IMR-90 (cell line): ENCODE measurements at places on chromosomes 1 and 21. TPM values are rescaled to one million over a fixed set of nuclear protein-coding genes. Genes with fewer than 3 reads are reported as not detected.

GRCh38 chr1:228256626-228257375 lies 49.0 kb downstream of the OBSCN start:
- no peak for DNase-seq

GRCh38 chr1:22801761-22802160 lies 91.1 kb downstream of the EPHB2 start:
- no peak for DNase-seq

GRCh38 chr1:110749960-110750359 lies 75.2 kb upstream of the KCNA3 start:
- DNase-seq = no peak

GRCh38 chr1:161805399-161806197 lies 39.5 kb downstream of the ATF6 start:
- no peak for DNase-seq

DNA sequence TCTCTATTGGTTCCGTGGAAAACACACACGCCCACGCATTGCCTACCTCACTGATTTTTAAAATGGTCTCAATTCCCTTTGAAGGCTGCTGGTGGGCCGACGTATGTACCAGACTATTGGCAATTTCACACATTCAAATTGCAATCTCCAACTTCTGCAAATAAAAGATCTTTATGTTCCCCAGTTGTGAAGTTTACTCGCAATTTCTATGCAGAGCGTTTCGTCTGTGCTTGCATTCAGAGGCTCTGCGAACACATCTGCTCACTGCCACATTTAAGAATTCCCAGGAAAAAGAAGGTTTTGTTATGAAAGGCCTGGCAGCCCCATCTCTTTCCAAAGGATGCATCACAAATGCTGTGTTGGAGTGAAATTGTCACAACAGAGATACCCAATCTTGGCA lies 288.0 kb upstream of the KAZN start:
- DNase-seq = no peak

- no peak for DNase-seq
Measured at GRCh38 chr1:94302497-94302896, 65.1 kb upstream of the ARHGAP29 start.

- no peak for DNase-seq
Measured at GRCh38 chr1:87174724-87175245, 153.9 kb upstream of the LMO4 start.

GRCh38 chr21:34242973-34243372 lies 120.8 kb upstream of the KCNE2 start:
- DNase-seq = no peak

- no peak for DNase-seq
Measured at GRCh38 chr1:201452866-201453265, 16.1 kb downstream of the PHLDA3 start.

- no peak for DNase-seq
Measured at GRCh38 chr1:89939059-89939570, 55.8 kb upstream of the ZNF326 start.

DNA sequence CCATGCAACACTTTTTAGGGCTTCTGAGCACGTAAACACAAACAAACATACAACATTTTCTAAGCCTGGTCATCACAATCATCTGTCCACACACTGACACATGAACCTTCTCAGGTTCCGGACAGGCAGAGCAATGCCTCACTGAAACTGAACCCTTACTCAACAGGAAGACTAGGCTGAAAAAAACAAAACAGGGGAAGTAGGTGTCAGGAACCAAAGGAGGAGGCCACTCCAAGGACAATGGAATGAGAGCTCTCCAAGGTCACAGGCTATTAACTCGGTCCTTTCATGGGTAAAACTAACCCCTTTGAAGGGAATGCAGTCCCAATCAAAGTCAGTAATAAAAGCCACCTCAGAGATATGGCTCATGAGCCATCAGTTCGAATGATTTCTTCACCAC lies 76.6 kb downstream of the FAM78B start:
- no peak for DNase-seq

DNA sequence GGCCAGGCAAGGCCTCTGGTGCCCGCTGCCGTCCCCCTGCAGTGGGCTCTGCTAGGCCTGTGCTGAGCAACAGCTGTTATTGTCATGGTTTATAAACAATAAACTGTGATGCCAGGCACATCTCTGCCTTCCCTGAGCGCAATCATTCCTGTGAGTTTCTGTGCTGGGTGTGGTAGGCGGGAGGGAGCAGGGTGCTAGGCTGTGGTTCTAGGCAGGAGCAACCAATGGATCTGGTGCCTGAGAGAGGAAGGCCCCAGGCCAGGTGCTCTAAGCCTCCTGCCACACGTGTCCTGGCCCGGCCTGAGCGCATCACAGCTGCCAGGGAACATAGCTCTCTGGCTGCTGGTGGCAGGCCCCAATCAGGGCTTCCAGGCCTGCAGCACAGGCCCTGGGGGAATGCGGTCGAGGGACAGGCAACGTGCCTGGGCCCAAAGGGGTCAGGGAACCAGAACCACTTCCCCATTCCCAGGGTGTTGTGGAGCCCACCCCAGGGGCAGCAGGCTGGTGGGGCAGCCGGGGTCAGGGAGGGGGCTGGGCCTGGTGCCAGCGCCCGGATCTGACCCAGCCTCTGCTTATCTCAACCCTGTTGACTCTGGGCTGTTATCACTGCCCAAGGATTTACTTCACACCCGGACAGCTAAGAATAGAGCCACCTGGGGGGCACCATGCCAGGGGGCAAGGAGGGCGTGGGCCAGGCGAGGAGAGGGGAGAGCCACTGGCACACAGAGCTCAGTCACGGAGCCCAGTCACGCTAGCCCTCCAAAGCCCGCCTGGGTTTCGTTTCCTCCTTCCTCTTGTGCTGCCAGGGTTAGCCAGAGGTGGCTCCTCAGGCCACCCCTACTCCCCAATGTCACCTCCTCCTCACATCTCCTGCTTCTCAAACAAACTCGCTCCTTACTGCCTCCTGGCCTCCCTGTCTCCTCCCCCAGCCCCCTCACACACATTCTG lies 11.5 kb downstream of the TRIM46 start:
- DNase-seq = no peak

- DNase-seq = no peak
Measured at GRCh38 chr1:228339059-228339704, 67.5 kb downstream of the TRIM11 start.

GRCh38 chr1:214400131-214400530 lies 119.2 kb downstream of the SMYD2 start:
- DNase-seq = peak; percentile 71

GRCh38 chr1:111631502-111631901 lies 11.9 kb downstream of the RAP1A start:
- DNase-seq = no peak

GRCh38 chr1:46587069-46587468 lies 17.0 kb downstream of the MKNK1 start:
- DNase-seq = no peak

GRCh38 chr1:232211149-232211548 lies 418.8 kb downstream of the SIPA1L2 start:
- no peak for DNase-seq

DNA sequence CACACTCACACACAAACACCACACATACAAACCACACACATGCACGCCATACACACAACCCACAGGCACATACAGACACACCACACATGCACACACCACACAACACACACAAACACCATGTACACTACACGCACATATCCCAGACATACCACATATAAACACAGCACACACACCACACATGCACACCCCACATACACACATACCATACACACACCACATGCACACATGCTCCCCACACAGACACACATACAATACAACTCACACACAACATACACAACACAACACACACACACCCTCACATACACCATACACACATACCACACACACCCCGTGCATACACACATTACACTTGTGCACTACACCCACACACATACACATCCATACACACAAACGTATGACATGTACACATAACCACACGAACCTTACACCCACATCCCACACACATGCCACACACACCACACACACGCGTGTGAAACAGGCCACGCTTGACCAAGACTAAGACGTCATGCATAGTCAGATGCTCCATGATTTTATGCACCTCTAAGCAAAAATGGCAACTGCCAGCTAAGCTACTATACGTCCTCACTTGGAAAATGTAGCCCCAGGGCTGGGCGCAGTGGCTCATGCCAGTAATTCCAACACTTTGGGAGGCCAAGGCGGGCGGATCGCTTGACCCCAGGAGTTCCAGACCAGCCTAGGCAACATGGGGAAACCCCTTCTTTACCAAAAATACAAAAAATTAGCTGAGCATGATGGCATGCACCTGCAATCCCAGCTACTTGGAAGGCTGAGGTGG lies 77.4 kb upstream of the TMPRSS2 start:
- DNase-seq = no peak

GRCh38 chr1:223188618-223189356 lies 45.7 kb upstream of the TLR5 start:
- DNase-seq = no peak

- DNase-seq = no peak
Measured at GRCh38 chr21:42858957-42859890, 20.1 kb downstream of the WDR4 start.

DNA sequence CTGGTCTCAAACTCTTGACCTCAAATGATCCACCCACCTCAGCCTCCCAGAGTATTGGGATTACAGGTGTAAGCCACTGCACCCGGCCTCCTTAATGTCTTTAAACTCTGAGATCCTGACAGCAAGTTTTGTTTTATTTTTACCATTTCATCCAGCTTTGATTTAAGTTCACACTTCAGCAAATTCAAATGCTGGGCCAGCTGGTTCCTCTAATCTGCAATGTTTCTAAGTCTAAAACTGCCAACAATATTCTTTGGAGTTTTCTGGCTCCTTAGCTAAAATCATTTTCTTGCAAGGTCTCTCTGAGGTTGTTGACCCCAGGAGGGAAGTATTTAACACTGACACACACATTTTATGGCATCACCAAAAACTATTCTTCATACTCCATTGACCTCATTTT lies 72.0 kb upstream of the COL24A1 start:
- no peak for DNase-seq

GRCh38 chr21:32249511-32250280 lies 29.2 kb downstream of the MIS18A start:
- DNase-seq = no peak

GRCh38 chr1:24900985-24901781 lies 28.9 kb downstream of the RUNX3 start:
- DNase-seq = no peak

DNA sequence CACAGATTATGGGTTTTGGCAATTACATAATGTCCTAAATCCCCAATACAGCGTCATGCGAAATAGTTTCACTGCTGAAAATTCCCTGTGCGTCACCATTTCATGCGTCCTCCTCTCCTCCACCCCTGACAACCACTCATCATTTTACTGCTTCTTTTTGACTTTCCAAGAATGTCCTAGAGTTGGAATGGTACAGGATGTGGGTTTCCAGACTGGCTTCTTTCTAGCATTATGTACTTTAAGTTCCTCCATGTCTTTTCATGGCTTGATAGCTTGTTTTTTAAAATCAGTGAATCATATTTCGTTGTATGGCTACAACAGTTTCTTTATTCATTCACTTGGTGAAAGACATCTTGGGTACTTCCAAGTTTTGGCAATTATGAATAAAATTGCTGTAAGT lies 7.4 kb downstream of the NBPF3 start:
- no peak for DNase-seq

DNA sequence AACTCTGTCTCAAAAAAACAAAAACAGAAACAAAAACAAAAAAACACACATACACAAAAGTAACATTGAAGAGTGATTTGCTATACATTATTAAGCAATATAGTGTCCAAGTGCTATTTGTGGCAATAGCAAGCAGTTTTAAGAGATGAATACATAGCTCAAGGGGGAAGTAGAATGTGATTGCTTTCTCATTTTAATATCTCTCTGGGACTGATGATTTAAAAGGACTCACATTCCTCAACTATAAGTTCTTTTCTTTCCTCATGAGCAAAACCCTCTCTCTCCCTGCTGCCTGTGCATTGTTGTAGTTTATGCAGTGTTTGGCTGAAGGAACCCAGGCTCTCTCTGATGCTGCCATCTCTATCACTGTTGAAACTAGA lies 47.0 kb upstream of the CSF1 start:
- no peak for DNase-seq

DNA sequence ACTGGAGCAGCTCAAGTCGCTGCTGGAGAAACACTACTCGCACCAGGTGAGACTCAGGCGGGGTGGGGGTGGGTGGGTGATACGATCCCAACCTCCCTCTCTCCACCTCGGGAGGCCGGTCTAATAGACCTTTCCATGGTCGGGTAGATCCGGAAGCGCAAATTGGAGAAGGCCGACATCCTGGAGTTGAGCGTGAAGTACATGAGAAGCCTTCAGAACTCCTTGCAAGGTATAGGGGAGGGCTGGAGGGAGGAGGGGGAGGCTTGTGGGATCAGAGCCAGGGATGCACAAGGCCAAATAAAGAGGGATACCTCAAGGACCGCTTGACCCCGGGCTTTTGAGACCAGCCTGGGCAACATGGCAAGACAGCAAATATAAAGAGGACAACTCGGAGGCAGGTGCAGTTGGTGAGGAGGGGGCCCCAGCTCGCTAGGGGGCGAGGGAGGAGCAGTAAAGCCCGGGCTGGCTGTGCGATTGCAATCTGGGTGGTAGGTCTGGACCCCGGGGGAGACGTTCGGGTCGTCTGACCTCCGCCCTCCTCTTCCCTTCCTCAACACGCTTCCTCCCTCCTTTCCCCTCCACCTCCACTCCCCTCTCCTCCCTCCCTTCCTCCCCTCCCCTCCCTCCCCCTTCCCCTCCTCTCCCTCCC lies 546 bp downstream of the HES3 start:
- DNase-seq = no peak

GRCh38 chr1:111424281-111424680 lies 3.3 kb downstream of the OVGP1 start:
- no peak for DNase-seq

GRCh38 chr1:30506291-30507015 lies 216.9 kb downstream of the MATN1 start:
- no peak for DNase-seq

DNA sequence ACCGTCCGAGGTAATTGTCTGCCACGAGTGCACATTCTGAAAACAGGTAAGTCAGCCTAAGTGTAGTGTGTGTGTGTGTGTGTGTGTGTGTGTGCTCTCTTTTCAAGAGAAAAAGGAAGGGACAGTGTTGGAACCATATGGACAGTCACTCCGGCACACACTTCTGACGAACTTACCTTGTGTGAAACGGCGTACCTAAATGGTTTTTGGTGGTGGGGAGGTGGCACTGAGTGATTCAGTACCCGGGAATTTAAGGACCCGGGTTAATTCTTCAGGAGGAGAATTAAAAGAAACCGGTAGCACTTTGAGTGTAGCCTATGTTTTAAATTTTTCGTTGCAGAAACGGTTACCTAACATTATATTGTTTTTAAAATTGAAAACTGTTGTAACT lies 286 bp downstream of the ODR4 start:
- DNase-seq = no peak

ASAP3 gene
- total RNA-seq = 15.3 and 18.6 TPM in 2 replicates

TNN gene
- total RNA-seq = not detected in 2 replicates

HTR1D gene
- under 0.01 and 0.18 TPM in 2 replicates for total RNA-seq

SRSF4 gene
- total RNA-seq = 20.8 and 38.6 TPM in 2 replicates

ZNF695 gene
- 0.54 and 1.1 TPM in 2 replicates for total RNA-seq

OR2M3 gene
- not detected in 2 replicates for total RNA-seq

RPRD2 gene
- total RNA-seq = 3.9 and 5.3 TPM in 2 replicates

FAM43B gene
- not detected in 2 replicates for total RNA-seq

RHBG gene
- not detected in 2 replicates for total RNA-seq

DDAH1 gene
- 94.5 and 108 TPM in 2 replicates for total RNA-seq

GJA8 gene
- not detected in 2 replicates for total RNA-seq

CEP85 gene
- 11.1 and 11.5 TPM in 2 replicates for total RNA-seq

MARK1 gene
- not detected in 2 replicates for total RNA-seq

HSD11B1 gene
- total RNA-seq = 0.28 and 0.72 TPM in 2 replicates

OLFML3 gene
- 37.8 and 40.9 TPM in 2 replicates for total RNA-seq

RXRG gene
- not detected in 2 replicates for total RNA-seq
